ENCODE measurements at places on chromosomes 7 and 10.

DNA sequence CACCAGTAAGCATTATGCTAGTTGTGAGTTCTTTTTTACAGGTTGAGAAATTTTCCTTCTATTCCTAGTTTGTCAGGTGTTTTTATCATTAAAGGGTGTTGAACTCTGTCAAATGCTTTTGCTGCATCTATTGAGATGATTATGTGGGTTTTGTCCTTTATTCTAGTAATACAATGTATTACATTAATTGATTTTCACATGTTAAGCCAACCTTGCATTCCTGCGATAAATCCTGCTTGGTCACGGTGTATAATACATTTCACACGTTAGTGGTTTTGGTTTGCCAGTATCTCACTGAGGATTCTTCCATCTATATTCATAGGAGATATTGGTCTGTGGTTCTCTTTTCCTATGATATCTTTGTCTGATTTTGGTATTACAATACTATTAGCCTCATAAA lies 136.0 kb downstream of the UBE2H start:
- DNase-seq: no peak

- no peak for DNase-seq
These were observed 340.8 kb downstream of the PHTF2 start for GRCh38 chr7:78139335-78139734.

DNA sequence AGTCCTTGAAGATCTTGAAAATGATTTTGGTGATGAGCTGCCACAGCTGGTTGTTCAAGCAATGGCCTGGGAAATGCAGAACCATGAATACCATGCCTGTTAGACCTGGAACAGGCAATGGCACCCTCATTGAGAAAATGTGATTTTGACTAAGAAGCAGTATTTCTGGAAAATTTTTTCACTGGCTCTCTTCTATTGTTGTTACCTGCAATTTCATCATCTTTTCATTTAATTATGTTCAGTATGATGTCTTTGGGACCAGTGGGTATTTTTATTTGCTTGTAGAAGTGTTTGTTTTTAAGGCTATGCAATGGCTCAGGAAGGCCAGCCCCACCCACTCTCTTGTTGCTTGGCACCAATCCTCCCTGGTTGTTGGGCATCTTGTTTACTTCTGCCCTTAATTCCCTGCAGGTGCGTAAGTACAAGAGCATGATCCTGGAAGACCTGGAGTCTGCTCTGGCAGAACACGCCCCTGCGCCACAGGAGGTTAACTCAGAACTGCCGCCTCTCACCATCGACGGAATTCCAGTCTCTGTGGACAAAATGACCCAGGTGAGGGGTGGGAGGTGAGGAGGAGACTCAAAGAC lies 78.6 kb downstream of the NRF1 start:
- no peak for DNase-seq

DNA sequence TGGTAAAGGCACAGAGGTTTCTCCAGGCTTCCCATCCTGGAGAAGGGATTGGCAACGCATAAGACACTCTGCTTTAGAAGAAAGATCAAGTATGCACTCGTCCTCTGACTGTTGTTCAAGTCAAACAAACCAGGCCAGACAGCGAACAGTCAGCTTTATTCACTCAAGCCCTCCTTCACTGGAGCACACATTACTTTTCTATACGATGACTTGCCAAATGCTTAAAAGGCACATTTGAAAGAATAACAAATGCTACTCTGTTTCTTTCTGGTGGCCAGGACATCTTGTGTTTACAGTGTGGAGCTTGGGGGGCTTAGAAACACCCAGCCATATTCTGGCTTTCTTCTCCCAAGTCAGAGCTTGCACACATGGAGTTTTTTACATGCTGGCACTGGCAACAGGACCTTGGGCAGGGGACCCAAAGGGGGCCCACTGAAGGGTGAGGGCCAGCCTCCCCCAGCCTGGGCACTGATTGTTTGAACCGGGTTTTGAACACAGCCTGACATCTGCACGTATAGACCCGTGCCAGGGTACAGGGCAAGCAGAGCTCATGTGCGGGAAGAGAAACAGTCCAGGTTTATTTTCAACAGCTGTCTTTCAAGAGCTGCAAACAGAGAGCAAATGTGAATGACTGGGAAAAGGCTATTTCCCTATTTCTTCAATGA lies 33.3 kb upstream of the FGFR2 start:
- DNase-seq: no peak

- DNase-seq: peak; percentile 84
These were observed at the start of gene KIF5B for GRCh38 chr10:32056136-32057035. TSS of gene KIF5B (minus strand) at chr10:32056425. CDS start at chr10:32055973, 452 bp downstream.

DNA sequence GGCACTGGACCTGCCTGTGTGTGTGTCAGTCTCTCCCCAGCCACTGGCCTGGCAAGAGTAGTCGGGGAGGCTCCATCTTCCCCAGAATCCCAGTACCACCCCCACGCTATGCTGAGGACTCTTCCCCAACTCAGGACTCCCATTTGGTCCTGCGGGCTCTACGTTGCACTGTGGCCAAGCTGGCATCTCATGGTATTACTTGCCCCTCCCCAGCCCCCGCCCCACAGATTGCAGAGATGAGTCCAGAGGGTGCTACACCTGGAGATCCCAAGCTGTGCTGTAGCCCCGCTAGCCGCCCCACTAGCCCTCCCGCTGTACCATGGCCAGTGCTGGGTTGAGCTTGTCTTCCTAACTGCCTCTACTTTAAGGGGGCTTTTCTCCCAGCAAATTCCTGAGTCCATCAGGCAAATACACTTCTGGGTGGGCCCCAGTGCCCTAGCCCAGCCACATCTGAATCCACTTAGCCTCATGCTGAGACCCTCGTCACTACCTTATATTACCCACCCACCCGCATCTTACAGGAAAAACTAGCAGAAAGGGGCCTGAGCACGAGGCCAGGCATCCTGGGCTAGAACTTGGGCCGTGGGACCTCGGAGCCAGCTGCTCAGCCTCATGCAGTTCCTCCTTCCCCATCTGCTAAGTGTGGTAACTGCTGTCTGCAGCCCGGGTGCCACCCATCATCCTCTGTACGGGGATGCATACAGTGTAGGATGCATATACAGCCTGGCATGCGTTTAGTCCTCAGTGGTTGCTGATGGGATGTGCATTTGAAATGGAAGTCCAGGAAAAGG lies 65.8 kb upstream of the CACUL1 start:
- no peak for DNase-seq
